ENCODE measurements at places on chromosomes 2 and 18.

DNA sequence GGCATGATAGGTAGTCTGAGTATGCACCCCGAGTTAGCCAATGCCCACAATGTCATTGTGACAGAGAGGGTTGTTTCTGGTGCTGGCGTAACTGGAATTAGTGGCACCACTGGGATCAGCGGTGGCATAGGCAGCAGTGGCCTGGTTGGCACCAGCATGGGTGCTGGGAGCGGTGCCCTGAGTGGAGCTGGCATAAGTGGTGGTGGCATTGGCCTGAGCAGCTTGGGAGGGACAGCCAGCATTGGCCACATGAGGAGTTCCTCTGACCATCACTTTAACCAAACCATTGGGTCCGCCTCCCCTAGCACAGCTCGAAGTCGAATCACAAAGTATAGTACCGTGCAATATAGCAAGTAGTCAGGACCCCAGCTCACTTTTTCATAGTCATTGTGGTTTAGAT is 21.6 kb upstream of the DSG4 start:
- no peak for DNase-seq

DNA sequence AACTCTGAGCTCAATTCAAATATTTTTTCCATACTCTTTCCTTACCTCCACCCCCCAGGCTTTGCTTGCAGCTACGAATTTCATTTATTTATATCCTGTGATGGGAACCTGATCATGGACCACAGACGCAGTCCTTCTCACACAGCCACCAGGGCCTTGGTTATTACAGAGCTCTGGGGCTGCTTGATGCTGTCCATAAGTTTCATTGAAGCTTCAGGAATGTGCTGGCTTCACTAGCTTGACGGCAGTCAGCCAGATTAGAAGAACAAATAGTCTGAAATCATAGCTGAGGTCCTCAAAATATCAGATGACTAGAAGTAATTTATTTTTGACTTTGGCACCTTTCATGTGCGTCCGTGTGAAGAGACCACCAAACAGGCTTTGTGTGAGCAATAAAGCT is 104.9 kb downstream of the VWA3B start:
- DNase-seq: peak; percentile 44

- DNase-seq: no peak
Measured at GRCh38 chr2:183495079-183495478, 370.8 kb downstream of the NUP35 start.

GRCh38 chr18:45562567-45563479 is 52.5 kb upstream of the SLC14A2 start:
- no peak for DNase-seq

DNA sequence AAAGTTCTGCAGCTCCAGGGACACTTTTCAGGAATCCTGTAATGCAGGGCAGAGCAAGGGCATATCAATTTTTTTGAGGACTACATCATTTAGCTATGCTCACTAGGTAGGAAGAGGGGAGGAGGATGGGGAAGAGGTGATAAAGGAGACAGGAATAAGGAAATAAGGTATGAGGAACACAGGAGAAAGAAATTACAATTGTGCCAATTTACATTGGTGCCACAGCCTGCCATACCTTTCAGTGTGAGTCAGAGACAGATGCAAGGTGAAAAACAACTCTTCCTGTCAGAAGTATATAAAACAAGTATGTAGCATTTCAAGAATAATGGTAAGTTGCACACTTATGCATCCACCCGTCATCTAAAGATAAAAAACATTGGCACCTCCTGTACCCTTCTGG is 5.4 kb upstream of the MRPS9 start:
- no peak for DNase-seq

- no peak for DNase-seq
Measured at GRCh38 chr18:41266204-41266603, 688.8 kb upstream of the PIK3C3 start.

- no peak for DNase-seq
Measured at GRCh38 chr2:165007161-165007744, 51.9 kb upstream of the SLC38A11 start.

DNA sequence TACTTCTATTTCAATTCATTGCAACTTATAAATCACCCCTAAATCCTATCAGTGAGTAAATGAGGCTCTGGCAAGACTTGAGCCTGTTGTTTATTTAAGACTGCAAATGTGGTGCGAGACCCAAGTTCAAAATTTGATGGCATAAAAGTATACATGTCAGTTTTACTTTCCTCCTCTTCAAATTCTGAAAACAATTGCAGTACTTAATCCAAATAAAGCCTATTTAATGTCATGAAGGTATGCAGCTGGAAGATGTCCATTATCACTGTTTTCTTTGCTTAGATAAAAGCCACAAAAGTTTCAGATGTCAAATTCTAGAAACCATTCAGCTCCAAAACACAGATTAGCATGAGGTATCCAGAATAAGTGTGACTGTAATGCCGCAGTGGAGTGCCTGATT is 3.3 kb downstream of the APCDD1 start:
- DNase-seq: no peak

Measured in tongue (tissue), 3 donors.